ENCODE measurements at places on chromosomes 7 and 10.

DNA sequence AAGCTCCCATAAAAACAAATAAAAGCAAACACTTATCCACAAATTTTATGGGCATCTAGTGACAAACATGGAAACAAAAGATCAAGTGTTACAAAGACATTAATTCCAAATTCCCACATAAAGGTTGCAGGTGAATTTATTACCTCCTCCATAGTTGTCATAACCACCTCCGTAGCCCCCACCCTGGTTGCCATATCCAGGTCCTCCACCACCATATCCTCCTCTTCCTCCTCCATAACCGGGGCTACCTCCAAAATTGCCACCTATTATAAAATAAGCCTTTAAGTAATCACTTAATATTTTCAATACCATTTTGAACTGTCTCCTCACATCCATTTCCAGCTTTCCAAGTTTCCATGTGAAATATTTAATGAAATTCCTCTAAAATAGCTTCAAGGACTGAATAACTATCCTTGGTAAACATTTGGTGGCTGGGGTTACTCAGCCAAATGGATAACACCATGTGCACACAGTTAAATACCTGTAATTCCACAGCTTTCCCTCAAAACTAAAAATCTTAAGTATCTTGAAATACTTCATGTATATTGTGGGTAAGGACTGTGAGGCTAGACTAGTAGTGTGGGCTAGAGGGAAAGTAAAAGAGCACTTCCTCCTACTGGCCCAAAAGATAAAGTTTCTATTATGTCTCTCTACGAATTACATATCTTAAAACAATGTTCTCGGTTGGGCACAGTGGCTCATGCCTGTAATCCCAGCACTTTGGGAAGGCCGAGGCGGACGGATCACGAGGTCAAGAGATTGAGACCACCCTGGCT, 6.9 kb downstream of the HNRNPA2B1 start:
- DNase-seq: no peak

- no peak for DNase-seq
Observed at GRCh38 chr7:36204044-36204663, 51.1 kb downstream of the EEPD1 start.

DNA sequence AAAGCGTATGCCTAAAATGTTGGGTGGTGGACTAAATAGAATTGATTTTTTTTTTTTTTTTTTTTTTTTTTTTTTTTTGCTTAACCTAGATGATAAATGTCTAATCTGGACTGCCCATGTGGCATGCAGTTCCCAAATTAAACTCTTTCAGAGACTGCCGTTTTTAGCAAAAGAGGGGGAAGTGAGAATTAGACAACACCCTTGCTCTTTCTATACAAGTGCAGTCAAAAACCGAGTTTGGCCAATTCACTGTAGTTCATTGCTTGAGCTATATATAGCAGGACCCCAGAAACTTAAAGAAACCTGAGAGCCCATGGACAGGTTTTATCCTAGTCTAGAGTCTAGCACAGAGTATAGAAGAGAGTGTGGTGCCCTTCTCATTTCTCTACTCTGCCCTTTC, 141.9 kb downstream of the GRM3 start:
- no peak for DNase-seq

DNA sequence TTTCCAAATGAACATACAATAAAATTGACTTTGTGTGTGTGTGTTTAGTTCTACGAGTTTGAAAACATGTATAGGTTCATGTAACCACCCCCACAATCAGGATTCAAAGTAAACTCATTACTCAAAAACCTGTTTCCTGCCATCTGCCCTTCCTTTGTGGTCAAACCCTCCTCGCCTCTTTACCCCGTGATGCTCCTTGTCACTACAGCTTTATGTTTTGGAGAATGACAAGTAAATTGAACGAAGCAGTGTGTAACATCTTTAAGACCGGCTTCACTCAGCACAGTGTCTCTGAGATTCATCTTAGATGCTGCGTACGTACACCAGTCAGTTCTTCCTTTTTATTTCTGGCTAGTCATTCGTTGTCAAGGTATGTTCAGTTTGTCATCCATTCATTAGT, 54.6 kb upstream of the MKI67 start:
- no peak for DNase-seq

- DNase-seq: no peak
Observed at GRCh38 chr10:78458983-78459638, 425.4 kb downstream of the RPS24 start.

GRCh38 chr7:2070151-2070763, 162.5 kb downstream of the MAD1L1 start:
- no peak for DNase-seq

DNA sequence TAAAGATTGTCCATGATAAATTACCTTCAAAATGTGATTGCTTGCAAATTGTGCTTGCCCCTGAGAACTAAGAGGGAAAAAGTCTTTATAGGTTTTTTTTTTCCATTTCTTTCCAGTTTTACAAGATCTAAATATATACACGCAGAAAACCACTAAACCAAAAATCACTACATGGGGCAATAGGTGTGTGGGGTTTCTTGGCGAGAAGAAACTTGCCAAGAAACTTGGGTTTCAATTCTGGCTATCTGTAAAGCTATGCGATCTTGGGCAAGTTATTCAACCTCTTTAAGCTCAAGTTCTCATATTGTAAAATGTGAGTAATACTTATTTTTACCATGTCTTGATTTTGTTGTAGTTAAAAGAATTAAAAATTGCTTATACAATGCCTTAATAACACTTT, 17.0 kb downstream of the CUBN start:
- DNase-seq: no peak

- DNase-seq: no peak
Observed at GRCh38 chr7:28626624-28627262, 214.4 kb downstream of the CREB5 start.
